Activated CD4-positive, alpha-beta T cell treated with anti-CD3 and anti-CD28 coated beads, Interleukin-2, amount 10 ng/mL, durations not matched to agents 24 days and 14 days (primary cell): ENCODE measurements at places on chromosomes 2 and 18. TPM values are rescaled to one million over a fixed set of nuclear protein-coding genes. Genes with fewer than 3 reads are reported as not detected.

The TMEM237 gene
- 18.1 and 18.8 TPM in 2 replicates for total RNA-seq

The CYP1B1 gene
- 12.2 and 13.7 TPM in 2 replicates for total RNA-seq

The ANKRD62 gene
- not detected in 2 replicates for total RNA-seq

DNA sequence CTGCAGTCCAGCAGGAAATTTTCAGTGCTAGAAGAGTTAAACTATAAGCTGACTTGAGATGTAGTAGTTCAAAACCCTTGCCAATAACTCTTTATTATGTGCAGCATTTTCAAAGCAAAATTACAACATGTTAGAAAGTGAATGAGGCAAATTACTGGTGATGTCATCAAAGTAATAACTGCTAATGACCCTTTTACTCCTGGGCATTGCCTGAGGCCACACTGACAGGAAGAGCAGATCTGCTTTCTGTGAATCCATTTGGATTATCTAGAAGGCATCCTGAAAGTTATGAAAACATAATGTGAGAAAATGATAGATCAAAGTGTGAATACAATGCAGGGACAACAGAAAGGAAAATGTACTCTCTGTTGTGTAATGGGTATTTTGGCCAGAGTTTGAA lies 139.6 kb upstream of the TRIB2 start:
- no peaks in the 10 kb centered on the region for H3K27me3 ChIP-seq
- no peak for DNase-seq
- H3K36me3 ChIP-seq: no peaks in the 10 kb centered on the region
- H3K4me3 ChIP-seq: no peak overlapping the region
- no peak overlapping the region for H3K27ac ChIP-seq
- peaks cover 1% of the 10 kb centered on the region for H3K4me1 ChIP-seq

GRCh38 chr2:143401861-143402260 lies 272.6 kb downstream of the ARHGAP15 start:
- no peaks in the 10 kb centered on the region for H3K27me3 ChIP-seq
- no peak overlapping the region for H3K27ac ChIP-seq
- no peak for DNase-seq

GRCh38 chr2:42876326-42876751 lies 84.0 kb upstream of the HAAO start:
- no peak overlapping the region for H3K4me3 ChIP-seq
- no peak for DNase-seq
- H3K27ac ChIP-seq: no peak overlapping the region

GRCh38 chr2:1625281-1626001 lies 118.9 kb downstream of the PXDN start:
- DNase-seq: no peak
- no peak overlapping the region for H3K4me3 ChIP-seq
- H3K27me3 ChIP-seq: no peaks in the 10 kb centered on the region
- no peak overlapping the region for H3K27ac ChIP-seq
- no peaks in the 10 kb centered on the region for H3K36me3 ChIP-seq
- H3K4me1 ChIP-seq: no peaks in the 10 kb centered on the region

DNA sequence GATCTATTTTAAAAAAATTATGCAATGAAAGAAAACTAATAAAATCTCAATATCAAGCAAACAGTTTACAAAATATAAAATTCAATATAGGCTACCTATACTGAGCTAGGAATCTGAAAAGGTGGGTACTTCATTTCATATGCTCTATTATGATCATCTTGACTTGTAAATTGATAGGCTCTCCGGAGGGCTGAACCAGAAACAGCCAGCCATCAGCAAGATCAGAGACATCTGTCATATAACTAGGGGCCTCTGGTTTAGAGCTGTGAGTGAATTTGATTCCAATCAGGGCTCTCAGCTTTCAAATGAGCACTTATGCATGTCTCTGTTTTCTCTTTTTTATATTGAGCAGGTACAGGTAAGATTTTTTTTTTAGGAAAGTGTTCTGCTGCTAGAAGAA lies 114.2 kb downstream of the SPHKAP start:
- H3K4me1 ChIP-seq: no peaks in the 10 kb centered on the region
- no peaks in the 10 kb centered on the region for H3K36me3 ChIP-seq
- H3K4me3 ChIP-seq: no peak overlapping the region
- no peak for DNase-seq

- no peak for DNase-seq
- no peak overlapping the region for H3K4me3 ChIP-seq
- no peaks in the 10 kb centered on the region for H3K36me3 ChIP-seq
- no peak overlapping the region for H3K27ac ChIP-seq
- no peaks in the 10 kb centered on the region for H3K4me1 ChIP-seq
These were observed 142.4 kb downstream of the CCBE1 start for GRCh38 chr18:59554796-59555335.
